ENCODE measurements at places on chromosomes 7 and 10. TPM values are rescaled to one million over a fixed set of nuclear protein-coding genes. Genes with fewer than 3 reads are reported as not detected.

The GBX1 gene
- total RNA-seq, result not detected

DNA sequence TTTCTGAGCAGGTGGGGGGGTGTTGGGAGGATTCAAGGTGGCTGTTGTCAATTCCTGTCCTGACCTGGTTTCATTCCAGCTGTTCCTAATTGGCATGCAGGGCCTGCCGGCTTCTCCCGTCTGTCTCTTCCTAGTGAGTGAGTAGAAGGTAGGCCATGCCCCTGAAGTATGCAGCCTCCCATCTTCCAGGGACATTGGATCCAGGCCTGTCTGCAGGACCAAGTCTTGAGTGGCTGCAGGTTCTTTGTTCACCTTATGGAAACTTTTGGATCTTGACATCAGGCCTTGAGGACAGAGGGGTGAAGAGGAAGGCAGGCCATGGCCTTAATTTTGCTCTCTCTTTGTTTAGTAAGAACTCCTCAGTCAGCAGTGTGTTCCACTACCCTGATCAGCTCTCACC is 131.8 kb downstream of the SH2D4B start:
- H3K4me1 ChIP-seq, result no peaks in the 10 kb centered on the region
- DNase-seq, result no peak
- H3K36me3 ChIP-seq, result no peaks in the 10 kb centered on the region
- H3K27ac ChIP-seq, result no peak overlapping the region
- H3K27me3 ChIP-seq, result no peaks in the 10 kb centered on the region

GRCh38 chr7:31563522-31563921 is 49.6 kb downstream of the ITPRID1 start:
- H3K27me3 ChIP-seq, result no peaks in the 10 kb centered on the region
- H3K4me1 ChIP-seq, result no peaks in the 10 kb centered on the region
- no peaks in the 10 kb centered on the region for H3K36me3 ChIP-seq
- DNase-seq, result no peak

The KAT6B gene
- total RNA-seq, result 27.3 TPM

DNA sequence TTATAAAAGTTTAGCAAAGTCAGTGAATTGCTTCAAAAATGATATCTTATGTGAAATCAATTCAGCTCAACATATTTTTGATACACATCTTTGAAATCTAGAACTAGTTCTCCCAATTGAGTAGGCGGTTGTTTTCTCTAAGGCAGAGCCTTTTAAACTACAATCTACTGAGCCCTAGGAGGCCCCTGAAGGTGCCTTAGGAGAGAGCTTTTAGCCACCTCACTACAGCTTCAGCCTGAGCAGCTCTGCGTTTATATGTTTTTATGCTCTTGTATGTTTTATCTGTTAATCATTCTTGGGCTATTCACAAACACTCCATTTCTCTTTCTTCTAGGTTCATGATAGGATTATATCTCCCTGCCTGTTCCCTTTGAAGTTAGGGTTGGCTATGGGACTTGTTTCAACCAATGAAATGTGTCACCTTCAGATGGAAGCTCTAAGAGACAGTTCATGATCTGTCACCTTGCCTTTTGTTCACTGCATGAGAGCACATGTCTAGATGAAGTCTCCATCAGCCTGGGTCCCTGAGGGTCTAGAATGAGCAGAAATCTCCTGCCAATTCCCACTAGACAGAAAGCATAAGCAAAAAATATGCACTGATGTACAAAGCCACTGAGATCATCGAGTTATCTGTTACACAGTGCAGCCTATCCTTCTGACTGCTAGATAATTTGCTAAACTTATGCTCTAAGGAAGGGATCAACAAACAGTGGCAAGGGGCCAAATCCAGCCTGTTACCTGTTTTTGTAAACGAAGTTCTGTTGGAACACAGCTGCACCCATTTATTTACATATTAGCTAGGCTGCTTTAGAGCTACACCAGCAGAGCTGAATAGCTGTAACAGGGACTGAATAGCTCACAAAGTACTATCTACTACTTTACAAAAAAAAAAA is 128.5 kb upstream of the CDK1 start:
- no peak for DNase-seq
- no peaks in the 10 kb centered on the region for H3K36me3 ChIP-seq
- no peak overlapping the region for H3K27ac ChIP-seq

- H3K4me1 ChIP-seq, result no peaks in the 10 kb centered on the region
- H3K36me3 ChIP-seq, result no peaks in the 10 kb centered on the region
- H3K27ac ChIP-seq, result no peak overlapping the region
- H3K27me3 ChIP-seq, result no peaks in the 10 kb centered on the region
- no peak for DNase-seq
- H3K4me3 ChIP-seq, result no peak overlapping the region
Observed at GRCh38 chr10:123382491-123382890, 228.3 kb downstream of the BUB3 start.

DNA sequence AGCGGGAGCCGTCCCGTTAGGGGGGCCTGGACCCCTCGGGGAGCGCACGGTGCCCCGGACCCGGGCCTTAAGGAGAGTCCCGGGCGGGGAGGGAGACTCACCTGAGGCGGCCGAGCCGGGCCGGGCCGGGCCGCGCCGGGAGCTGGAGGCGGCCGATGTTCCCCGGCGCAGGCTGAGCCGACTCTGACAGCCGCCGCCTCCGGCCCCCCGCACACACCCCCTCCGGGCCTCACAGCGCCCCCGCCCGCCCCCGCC is at the start of gene ACHE:
ACHE (minus strand) TSS at position 188 of the 255 bp plus-strand sequence. CDS start 1,656 bp downstream, outside the sequence.
- H3K4me3 ChIP-seq, result peak within 1 kb of the TSS; percentile 34

GRCh38 chr10:101308051-101308450 is 45.9 kb upstream of the BTRC start:
- no peak overlapping the region for H3K27ac ChIP-seq
- no peaks in the 10 kb centered on the region for H3K4me1 ChIP-seq
- no peak overlapping the region for H3K4me3 ChIP-seq
- DNase-seq, result no peak
- H3K36me3 ChIP-seq, result no peaks in the 10 kb centered on the region

- H3K4me3 ChIP-seq, result no peak overlapping the region
- no peak for DNase-seq
- peaks cover 25% of the 10 kb centered on the region for H3K4me1 ChIP-seq
- H3K36me3 ChIP-seq, result no peaks in the 10 kb centered on the region
- H3K27me3 ChIP-seq, result no peaks in the 10 kb centered on the region
Observed at GRCh38 chr7:96319439-96319838, 2.5 kb downstream of the SLC25A13 start.

Data from transverse colon (tissue), 4 donors.